ENCODE measurements at places on chromosomes 11 and 22. TPM values are rescaled to one million over a fixed set of nuclear protein-coding genes. Genes with fewer than 3 reads are reported as not detected.

GRCh38 chr11:126355324-126355925 is at the start of gene ST3GAL4:
TSS of gene ST3GAL4 (plus strand) at chr11:126355686. CDS start at chr11:126406156, 50,470 bp downstream.
- H3K27ac ChIP-seq = peak within 1 kb of the TSS; percentile 90
- peak; percentile 78 for DNase-seq
- H3K27me3 ChIP-seq = no peaks in the 10 kb centered on the region
- H3K4me1 ChIP-seq = peaks cover 51% of the 10 kb centered on the region

DNA sequence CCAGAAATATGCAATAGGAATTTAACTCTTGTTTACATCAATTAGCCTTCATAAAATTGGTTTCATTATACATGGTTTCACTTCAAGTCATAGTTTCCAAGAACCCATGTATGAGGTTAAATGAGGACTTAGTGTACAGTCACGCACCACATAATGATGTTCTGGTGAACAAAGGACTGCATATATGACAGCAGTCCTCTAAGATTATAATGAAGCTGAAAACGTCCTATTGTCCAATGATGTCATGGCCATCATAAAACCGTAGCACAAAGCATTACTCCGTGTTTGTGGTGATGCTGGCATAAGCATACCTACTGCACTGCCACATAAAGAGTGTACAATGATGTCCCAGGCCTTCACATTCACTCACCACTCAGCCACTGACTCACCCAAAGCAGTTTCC is 31.1 kb downstream of the SMCO4 start:
- peak overlapping the region; percentile 82 for H3K27ac ChIP-seq
- H3K4me3 ChIP-seq = no peak overlapping the region
- no peaks in the 10 kb centered on the region for H3K27me3 ChIP-seq
- peaks cover 3% of the 10 kb centered on the region for H3K36me3 ChIP-seq
- peaks cover 30% of the 10 kb centered on the region for H3K4me1 ChIP-seq
- no peak for DNase-seq

DNA sequence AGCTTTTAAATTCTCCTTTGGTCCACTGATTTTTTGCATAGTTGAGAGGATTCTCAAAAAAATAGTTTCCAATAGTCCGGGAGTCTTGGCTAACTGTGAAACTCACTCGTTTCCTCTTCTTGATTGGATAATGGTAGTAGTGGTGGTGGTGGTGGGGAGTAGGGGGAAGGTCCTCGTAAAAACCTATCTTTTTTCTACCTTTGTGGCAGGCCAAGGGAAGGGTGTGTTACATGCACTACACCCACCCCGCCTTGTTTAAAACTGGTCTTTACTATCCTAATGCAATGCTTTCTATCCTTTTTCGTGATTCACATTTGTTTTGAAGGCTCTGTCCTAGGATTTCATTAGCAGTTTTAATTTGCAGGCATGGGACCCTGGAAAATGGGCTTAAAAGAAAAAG is 4.8 kb downstream of the TEAD1 start:
- no peak for DNase-seq
- H3K4me3 ChIP-seq = no peak overlapping the region
- H3K4me1 ChIP-seq = peaks cover 10% of the 10 kb centered on the region
- peaks cover 2% of the 10 kb centered on the region for H3K36me3 ChIP-seq
- H3K27me3 ChIP-seq = peaks cover 66% of the 10 kb centered on the region

DNA sequence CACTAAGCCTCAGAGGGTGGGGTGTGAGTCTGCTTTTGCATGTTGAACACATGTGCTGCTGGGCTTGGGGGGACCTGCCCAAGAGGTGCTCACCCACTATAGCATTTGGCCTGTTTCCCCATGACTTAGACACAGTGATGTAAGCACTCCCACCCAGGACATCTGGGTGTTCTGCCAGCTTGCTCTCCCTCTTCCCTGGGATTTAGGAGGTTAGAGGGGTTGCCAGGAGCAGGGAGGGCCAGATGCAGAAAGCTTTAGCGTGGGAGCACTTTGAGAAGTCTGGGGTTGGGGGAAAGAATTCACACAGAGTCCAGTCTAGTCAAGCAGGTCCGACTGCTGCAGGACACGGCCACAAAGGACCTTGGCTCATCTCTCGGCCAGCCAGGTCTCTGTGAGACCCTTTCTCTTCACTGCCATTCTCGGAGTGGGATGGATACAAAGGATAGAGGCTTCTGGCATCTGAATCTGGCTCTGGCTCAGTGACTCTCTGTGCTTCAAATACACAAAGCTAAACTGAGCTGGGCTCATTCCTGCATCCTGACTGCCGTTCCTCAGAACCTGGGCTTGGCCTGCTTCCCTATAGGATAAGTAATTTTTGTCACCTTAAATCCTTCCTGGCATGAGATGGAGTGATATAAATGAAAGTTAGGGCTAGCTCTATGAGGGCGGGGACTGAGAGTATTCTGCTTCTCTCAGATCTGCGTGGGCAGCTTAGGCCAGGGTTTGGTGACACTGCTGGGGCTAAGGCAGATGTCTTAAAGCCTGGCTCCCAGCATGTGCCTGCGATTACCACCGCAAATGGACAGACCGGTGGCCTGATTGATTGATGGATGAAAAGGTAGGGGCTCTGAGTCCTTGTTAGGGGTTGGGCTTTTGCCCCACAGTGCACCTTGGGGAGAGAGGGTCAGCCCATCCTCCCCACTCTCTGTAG is 14.5 kb downstream of the USP2 start:
- H3K27ac ChIP-seq = no peak overlapping the region
- no peaks in the 10 kb centered on the region for H3K36me3 ChIP-seq
- peaks cover 3% of the 10 kb centered on the region for H3K4me1 ChIP-seq
- no peak for DNase-seq

- H3K4me1 ChIP-seq = no peaks in the 10 kb centered on the region
- H3K27me3 ChIP-seq = peaks cover 20% of the 10 kb centered on the region
- H3K27ac ChIP-seq = no peak overlapping the region
- no peak overlapping the region for H3K4me3 ChIP-seq
Measured at GRCh38 chr22:28547132-28547842, 132.4 kb downstream of the TTC28 start.

DNA sequence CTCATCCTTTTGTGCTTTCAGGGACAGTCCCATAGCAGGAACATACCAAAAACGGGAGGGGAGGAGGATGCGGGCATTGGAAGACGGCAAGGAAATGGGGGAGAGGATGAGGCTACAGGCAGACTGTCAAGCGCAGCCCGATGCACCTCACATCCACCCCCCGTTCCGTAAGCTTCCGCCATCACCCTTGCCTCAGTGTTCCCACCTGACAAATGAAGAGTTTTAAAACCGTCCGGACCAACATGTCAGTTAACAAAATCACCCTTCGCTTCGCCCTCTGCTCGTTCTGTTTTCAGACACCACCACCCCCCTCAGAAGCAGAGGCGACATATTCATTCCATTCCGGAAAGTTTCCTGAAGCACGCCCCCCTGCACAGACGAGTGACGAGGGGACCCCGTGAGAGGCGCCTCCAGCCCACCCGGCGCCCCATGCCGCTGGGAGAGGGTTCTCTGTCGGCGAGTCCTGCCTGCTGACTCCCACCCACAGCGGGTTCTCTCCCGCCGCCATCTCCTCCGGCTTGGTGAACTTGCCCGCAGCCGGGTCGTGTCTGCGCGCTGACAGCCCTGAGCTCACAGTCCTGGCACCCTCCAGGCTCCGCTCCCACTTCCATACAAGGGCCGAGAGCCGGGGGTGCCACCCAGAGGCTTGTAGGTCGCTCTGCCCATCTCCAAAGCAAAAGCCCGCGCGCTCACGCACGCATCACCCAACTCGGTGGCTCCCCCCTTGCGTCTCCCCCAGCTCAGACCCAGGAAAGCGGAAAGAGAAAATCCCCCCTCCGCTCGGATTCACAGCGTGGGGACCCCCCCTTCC is 1.5 kb downstream of the IGSF9B start:
- peak; percentile 65 for DNase-seq
- H3K27me3 ChIP-seq = peaks cover 12% of the 10 kb centered on the region
- peak overlapping the region; percentile 89 for H3K4me3 ChIP-seq
- H3K4me1 ChIP-seq = peaks cover 56% of the 10 kb centered on the region

GRCh38 chr11:134582770-134583095 is 170.7 kb upstream of the B3GAT1 start:
- H3K4me3 ChIP-seq = no peak overlapping the region
- peaks cover 37% of the 10 kb centered on the region for H3K27me3 ChIP-seq

- H3K4me1 ChIP-seq = peaks cover 5% of the 10 kb centered on the region
- no peaks in the 10 kb centered on the region for H3K36me3 ChIP-seq
- no peak overlapping the region for H3K27ac ChIP-seq
- peak overlapping the region; percentile 42 for H3K4me3 ChIP-seq
Measured at GRCh38 chr11:104163100-104164027, 583 bp downstream of the PDGFD start.

GRCh38 chr22:48927591-48927990 is 900.1 kb downstream of the BRD1 start:
- no peak overlapping the region for H3K27ac ChIP-seq
- H3K27me3 ChIP-seq = peaks cover 2% of the 10 kb centered on the region
- H3K4me1 ChIP-seq = no peaks in the 10 kb centered on the region
- H3K36me3 ChIP-seq = no peaks in the 10 kb centered on the region
- no peak overlapping the region for H3K4me3 ChIP-seq

DNA sequence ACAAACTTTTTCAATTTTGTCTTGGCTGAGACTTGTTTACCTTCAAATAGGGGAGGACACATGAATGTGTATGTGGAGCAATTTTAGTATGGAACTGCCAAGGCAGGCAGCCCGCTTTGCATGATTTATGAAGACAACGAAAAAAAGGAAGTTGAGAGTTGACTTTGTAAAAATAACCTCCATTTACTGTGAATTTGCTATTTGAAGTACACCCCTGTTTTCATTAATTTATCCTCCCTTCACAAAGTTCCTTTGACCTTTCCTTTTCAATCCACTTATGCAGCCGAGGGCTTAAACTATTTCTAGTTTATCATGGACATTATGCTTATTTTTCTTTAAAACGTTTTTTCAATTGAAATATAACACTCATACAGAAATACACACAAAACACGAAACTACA is 369.6 kb upstream of the CADM1 start:
- DNase-seq = no peak
- no peaks in the 10 kb centered on the region for H3K27me3 ChIP-seq
- no peaks in the 10 kb centered on the region for H3K4me1 ChIP-seq
- no peak overlapping the region for H3K4me3 ChIP-seq

GRCh38 chr11:41382927-41383326 is 76.5 kb downstream of the LRRC4C start:
- no peak overlapping the region for H3K27ac ChIP-seq
- no peaks in the 10 kb centered on the region for H3K4me1 ChIP-seq
- H3K27me3 ChIP-seq = no peaks in the 10 kb centered on the region

DNA sequence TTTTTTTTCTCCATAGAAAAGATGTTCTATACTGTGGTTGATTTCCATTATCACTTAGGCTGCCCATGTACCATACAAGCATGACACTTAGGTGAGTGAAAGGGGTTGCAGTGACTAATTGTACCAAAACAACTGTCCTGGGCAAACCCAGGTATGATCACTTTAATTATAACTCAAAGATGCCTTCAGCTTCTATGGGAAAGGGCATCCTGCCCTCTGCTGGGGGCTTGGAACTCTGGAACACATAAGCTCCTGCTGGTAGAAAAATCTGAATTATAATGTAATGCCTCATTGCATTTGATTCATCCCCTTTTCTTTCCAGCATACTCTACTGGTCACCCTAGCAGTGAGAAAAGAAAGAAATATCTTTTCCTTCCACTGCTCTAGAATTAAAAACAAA is 206.3 kb downstream of the DDX10 start:
- no peak overlapping the region for H3K4me3 ChIP-seq
- H3K36me3 ChIP-seq = peaks cover under 1% of the 10 kb centered on the region
- H3K27ac ChIP-seq = no peak overlapping the region
- no peaks in the 10 kb centered on the region for H3K27me3 ChIP-seq
- peak; percentile 49 for DNase-seq

GRCh38 chr11:1562469-1563148 is 9.5 kb downstream of the DUSP8 start:
- no peaks in the 10 kb centered on the region for H3K4me1 ChIP-seq
- no peaks in the 10 kb centered on the region for H3K27me3 ChIP-seq
- no peaks in the 10 kb centered on the region for H3K36me3 ChIP-seq
- no peak overlapping the region for H3K4me3 ChIP-seq
- H3K27ac ChIP-seq = no peak overlapping the region

- H3K27me3 ChIP-seq = no peaks in the 10 kb centered on the region
- no peak overlapping the region for H3K4me3 ChIP-seq
- H3K4me1 ChIP-seq = no peaks in the 10 kb centered on the region
- DNase-seq = no peak
- no peak overlapping the region for H3K27ac ChIP-seq
Measured at GRCh38 chr11:106520146-106520912, 442.9 kb downstream of the AASDHPPT start.

GRCh38 chr11:60345489-60345888 is 18.4 kb downstream of the MS4A6E start:
- peak; percentile 26 for DNase-seq
- no peaks in the 10 kb centered on the region for H3K4me1 ChIP-seq
- H3K27me3 ChIP-seq = peaks cover 4% of the 10 kb centered on the region
- no peak overlapping the region for H3K4me3 ChIP-seq
- no peak overlapping the region for H3K27ac ChIP-seq
- H3K36me3 ChIP-seq = no peaks in the 10 kb centered on the region

- no peaks in the 10 kb centered on the region for H3K27me3 ChIP-seq
- H3K27ac ChIP-seq = no peak overlapping the region
- H3K36me3 ChIP-seq = peaks cover 43% of the 10 kb centered on the region
- no peak for DNase-seq
- peaks cover 26% of the 10 kb centered on the region for H3K4me1 ChIP-seq
- H3K4me3 ChIP-seq = no peak overlapping the region
Measured at GRCh38 chr11:65131417-65131776, 2.9 kb downstream of the SYVN1 start.

- H3K27ac ChIP-seq = no peak overlapping the region
- peak; percentile 24 for DNase-seq
- H3K27me3 ChIP-seq = peaks cover 63% of the 10 kb centered on the region
- H3K4me3 ChIP-seq = no peak overlapping the region
Measured at GRCh38 chr11:8262552-8263108, 1.0 kb downstream of the LMO1 start.

DNA sequence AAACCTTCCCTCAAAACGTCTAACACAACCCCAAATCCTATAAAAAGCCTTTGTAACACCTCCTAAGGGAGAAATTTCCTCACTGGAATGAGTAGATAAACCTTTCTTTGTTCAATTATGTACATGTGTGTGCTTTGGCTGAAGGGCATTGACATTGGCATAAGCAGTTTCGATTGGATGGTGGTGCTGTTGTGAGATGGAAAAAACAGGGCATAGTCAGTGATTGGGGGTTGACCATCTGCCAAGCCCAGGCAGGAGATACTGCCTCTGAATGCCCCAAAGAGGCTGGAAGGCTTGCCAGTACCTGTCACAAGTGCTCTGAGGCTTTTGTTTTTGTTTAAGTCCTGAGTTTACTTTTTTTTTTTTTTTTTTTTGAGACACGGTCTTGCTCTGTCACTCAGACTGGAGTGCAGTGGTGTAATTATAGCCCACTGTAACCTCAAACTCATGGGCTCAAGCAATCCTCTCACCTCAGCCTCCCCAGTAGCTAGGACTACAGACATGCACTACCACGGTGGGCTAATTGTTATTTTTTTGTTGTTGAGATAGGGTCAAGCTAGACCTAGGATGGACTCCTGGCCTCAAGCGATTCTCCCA is 1.2 kb upstream of the CCDC117 start:
- H3K36me3 ChIP-seq = peaks cover 25% of the 10 kb centered on the region
- H3K4me3 ChIP-seq = no peak overlapping the region
- DNase-seq = no peak
- H3K27me3 ChIP-seq = peaks cover 7% of the 10 kb centered on the region

CSF2RB gene
- 1.4 TPM for total RNA-seq

FREY1 gene
- total RNA-seq = 2.1 TPM

FAM181B gene
- total RNA-seq = not detected

OR52K2 gene
- total RNA-seq = not detected

P2RX3 gene
- total RNA-seq = not detected

C11orf97 gene
- not detected for total RNA-seq

MYEOV gene
- not detected for total RNA-seq

FIBIN gene
- total RNA-seq = not detected
